Erythroblast (primary cell): ENCODE measurements at places on chromosomes 2 and 18.

DNA sequence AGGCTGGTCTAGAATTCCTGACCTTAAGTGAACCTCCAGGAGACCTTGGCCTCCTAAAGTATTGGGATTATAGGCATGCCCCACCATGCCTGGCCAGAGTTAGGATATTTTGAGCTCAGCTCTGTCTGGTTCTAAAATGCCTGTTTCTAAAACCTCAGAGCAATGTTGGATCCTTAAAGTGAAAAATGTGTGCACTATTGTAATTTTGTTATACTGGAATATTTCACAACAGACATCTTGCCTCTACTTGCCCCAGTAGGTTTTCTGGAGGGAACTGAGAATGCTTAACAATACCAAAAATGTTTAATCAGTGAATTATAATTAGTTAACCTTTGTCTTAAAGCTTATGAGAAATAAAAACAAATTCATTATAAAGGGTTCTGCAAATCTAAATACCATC, 144.6 kb upstream of the CCDC195 start:
- no peak for DNase-seq

DNA sequence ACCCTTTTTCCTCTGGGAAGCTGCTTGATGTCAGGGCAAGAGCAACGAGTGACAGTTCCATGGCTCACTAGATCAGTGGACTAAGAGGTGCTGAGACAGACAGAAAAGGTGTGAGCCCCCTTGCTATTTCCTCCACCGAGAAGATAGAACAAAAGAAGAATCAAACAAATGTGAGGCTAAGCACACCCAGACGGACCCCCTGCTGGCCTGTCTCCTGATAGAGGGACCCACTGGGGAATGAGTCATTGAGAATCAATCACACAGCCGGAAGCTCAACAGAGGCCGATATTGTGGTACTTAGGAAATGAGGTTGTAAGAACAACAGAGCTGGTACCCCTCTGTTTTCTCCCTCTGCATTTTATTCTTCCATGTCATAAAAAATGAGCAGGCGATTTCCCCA, 89.8 kb upstream of the TEX51 start:
- DNase-seq, result no peak

GRCh38 chr2:127105656-127106456, 1.1 kb downstream of the BIN1 start:
- no peak for DNase-seq

GRCh38 chr2:119216994-119217393, 6.6 kb upstream of the STEAP3 start:
- DNase-seq, result no peak

DNA sequence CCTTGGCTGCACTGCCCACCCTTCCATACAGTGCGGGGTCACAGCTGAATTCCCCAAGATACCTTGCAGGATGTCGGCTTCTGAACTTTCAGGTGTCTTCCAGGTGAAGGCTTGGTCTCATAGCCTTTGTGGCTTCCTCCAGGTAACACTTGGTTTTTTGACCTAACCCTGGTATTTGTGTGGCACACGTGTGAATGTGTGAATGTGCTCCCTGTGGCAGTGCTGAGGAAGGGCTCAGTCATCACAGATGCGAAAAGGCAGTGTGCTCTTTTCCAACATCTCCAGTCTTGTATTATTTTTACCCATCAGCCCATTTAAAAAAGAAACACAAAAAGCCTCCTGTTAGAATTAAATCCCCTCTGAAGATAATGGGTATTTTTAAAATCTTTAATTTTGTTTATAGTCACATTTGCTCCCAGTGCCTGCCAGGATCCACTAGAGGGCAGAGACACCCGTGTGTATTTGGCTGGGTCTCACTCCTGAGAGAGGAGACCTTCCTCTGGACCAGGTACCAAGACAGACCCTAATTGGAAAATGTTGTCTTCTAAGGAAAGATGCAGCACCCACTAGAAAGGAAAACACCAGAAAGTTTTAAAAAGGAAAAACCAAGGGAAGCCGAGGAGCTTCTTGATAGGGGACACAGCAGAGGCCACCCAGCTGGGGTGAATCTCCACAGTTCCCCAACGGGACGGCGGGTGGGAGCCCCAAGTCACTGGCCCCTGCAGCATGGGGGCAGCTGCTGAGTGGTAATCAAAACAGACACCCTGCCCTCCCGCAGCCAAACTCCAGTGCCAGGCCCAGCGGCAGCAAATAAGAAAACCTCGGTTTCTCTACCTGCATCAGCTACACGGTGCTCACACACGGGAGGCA, 27.7 kb downstream of the FAM110C start:
- DNase-seq, result no peak

DNA sequence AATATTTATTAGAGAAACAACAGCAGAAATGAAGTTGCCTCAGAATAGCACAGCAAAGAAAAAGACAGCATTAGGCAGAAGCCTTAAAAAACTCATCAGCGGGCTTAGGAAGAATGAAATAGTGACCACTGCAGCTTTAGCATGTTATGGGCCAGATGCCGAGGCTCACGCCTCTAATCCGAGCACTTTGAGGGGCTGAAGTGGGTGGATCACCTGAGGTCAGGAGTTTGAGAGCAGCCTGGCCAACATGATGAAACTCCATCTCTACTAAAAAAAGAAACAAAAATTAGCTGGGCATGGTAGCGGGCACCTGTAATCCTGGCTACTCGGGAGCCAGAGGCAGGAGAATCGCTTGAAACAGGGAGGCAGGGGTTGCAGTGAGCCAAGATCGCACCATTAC, 32.4 kb downstream of the AP1S3 start:
- no peak for DNase-seq

- no peak for DNase-seq
These were observed 190.5 kb downstream of the ALPK2 start for GRCh38 chr18:58438161-58438957.

DNA sequence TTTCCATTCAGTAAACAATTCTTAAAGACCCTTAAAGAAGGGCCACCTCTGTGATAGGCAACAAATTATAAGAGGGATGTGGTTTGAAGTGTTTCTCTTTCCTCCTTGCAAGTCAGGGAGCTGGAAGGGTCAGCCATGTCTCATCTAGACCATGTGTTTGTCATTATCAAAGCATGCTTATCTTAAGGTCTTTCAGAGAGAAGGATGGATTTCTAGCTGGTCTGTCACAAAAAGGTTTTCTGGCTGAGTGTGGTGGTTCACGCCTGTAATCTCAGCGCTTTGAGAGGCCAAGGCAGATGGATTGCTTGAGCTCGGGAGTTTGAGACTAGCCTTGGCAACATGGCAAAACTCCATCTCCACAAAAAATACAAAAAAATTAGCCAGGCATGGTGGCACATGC, 59.2 kb upstream of the PEX13 start:
- DNase-seq, result no peak

- no peak for DNase-seq
These were observed 369.2 kb downstream of the GALNT13 start for GRCh38 chr2:154240921-154241379.

DNA sequence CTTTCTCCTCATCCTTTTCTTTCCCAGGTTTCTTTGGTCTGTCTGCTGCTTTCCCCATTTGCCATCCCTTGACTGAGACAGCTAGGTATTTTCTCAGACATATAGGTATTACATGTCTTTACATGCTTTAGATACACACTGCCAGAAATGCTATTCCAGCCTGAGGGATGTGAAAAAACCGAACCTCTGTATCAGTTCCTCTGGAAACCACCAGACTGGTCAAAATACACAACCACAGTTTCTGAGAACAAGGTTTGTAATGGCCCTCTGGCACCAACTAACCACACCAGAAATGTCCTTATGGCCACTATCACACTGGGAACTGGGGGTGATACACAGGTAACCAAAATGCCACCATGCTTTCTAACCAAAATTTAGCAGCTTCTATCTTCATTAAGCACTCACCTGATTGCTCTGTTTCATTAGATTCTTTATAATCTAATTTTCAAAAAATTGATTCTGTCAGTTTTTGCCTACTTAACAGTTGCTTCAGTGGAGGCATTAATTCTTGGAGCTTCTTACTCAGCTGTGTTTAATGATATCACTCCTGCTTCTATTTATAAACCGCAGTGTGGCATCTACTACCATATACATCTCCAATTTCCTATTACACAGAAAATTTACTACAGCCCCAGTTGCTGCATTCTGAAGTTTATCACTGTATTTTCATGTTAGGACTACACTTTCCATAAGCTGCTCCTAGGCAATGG, 243.5 kb downstream of the WDPCP start:
- DNase-seq, result no peak

DNA sequence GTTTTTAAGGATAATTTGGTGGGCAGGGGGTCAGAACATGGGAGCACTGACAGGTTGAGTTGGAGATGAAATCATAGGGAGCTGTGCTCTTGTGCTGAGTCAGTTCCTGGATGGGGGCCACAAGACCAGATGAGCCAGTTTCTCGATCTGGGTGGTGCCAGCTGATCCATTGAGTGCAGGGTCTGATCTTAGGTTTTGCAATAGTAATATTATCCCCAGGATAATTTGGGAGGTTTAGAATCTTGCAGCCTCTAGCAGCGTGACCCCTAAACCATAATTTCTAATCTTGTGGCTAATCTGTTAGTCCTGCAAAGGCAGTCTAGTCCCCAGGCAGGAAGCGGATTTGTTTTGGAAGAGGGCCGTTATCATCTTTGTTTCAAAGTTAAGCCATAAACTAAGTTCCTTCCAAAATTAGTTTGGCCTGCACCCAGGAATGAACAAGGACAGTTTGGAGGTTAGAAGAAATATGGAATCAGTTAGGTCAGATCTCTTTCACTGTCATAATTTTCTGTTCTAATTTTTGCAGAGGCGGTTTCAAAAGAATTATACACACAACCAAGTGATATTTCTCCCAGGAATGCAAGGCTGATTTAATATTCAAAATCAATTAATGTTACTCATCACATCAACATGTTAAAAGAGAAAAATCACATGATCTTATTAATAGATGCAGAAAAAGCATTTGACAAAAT, 23.0 kb downstream of the DBI start:
- no peak for DNase-seq

DNA sequence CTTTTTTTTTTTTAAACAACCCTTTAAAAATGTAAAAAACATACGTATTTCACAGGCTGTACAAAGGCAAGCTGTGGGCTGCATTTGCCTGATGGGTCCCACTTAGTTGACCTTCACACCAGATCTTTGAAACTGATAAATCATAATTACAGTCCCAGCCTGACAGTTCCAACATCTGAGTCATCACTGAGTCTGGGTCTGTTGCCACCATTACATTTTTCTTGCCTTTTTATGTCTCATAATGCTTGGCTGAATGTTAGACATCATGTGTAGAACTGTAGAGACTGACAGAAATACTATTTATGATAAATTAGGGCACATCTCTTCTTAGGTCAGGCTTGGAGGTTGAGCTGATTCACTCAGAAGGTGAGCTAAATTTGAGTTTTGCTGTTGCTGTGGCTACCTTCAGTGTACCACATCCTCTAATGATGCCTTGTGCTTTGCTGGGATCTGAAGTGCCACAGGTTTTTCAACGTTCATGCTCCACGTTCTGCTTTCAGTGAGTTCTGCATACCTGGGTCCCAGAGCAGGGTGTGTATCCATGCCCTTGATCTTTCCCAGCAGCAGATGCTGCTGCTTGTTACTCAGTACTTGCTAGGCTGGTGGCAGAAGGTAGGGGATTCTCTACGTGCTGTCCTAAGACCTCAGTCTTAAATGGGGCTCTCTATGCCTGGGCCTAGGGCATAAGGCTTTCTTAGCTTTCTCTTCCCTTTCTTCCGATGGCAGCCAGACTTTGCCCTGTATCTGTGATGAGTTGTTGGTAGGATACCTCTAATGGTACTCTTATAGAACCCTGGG, 160.6 kb upstream of the SMAD7 start:
- DNase-seq, result no peak

DNA sequence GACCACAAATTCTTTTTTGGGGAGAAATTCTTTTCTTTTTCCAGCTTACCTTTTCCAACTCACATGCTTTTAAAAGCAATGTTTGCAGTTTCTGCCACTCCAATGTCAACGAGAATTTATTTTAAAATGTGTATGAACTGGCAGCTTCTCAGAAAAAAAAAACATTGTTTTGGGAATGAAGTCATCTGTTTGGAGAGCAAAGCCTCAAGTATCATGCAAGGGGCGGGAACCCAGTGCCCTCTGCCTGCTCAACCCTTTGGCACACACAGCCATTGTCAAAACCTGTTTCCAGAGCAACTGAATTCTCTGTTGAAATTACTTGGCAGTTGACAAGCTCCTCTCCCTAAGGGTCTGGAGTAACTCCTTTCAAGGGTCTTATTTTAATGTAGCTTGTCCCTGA, 128.5 kb downstream of the QPCT start:
- no peak for DNase-seq

- no peak for DNase-seq
These were observed 82.9 kb downstream of the DNAH7 start for GRCh38 chr2:195985741-195986140.

GRCh38 chr2:20398956-20399567, 47.8 kb upstream of the RHOB start:
- DNase-seq, result no peak

DNA sequence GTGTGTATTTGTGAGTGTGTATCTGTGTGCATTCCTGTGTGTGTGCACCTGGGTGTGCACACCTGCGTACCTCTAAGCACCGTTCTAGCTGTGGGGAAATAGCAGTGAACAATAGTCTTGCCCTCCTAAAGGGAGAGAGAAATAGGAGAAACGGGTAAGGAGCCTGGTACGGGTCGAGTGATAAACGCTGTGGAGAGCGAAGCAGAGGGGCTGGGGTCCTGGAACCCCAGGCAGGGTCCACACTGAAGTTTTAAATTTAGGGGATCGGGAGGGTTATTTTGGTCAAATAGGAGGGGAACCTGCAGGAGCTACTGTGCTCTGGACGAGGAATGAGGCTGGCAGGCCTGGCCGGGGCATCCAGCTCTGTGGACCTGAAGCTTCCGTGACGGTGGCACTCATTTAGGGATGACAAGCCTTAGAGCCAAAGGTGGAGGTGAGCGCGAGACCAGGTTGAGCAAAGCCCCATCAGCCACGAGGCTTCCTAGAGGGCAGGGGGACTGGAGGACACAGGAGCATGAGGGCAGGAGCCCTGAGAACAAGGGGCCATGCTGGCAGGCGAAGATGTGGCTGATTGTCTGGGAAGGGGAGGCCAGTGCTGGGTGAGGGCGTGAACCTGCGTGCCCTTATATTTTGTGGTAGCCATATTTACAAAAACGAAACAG, 188.0 kb downstream of the RTP5 start:
- DNase-seq, result no peak

GRCh38 chr2:65494078-65494477, 61.7 kb upstream of the SPRED2 start:
- DNase-seq, result no peak

DNA sequence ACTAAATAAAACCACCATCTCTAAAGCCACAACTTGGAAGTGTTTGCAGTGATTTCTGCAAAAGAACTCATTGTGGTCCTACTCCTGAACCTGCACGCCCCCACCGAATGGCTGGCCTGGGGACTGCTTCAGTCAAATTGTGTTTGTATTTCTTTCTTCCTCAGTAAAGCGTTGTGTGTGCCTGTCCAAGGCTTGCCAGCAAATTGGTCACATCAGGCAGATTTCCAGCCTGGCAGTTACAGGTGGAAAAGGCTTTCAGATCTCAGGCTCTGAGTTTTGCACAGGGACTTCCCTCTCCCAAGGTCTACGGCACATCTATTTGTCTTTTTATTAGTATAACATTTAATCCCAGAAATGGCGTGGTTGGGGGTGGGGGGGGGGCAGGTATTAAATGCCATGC, 54.0 kb upstream of the NOSTRIN start:
- no peak for DNase-seq

GRCh38 chr2:142130111-142131009, 456 bp downstream of the LRP1B start:
- peak; percentile 18 for DNase-seq
